ENCODE measurements at places on chromosomes 1 and 21.

GRCh38 chr1:78520843-78521242 lies 30.1 kb downstream of the PTGFR start:
- no peak for DNase-seq

GRCh38 chr1:66777831-66778230 lies 23.2 kb downstream of the INSL5 start:
- peak; percentile 41 for DNase-seq

GRCh38 chr1:198168227-198168626 lies 11.4 kb downstream of the NEK7 start:
- no peak for DNase-seq

DNA sequence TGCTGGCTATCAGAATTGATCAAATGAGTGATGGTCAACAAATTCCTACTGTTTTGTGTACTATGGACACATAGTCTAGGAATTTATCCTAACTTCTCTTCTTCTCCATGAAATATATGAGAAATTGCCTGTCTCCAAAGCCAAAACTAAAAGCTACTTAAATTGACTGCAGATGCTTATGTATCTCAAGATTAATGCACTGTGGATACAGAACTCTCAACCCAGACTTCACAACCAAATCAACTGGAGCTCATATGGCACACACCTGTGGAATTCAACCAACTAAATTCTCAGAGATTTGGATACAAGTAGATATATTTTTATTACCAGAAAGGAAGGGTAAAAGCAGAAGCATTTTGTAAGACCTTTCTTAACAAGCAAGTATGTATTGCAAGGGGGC lies 566.1 kb downstream of the LTN1 start:
- no peak for DNase-seq

- no peak for DNase-seq
Measured at GRCh38 chr1:228337031-228337564, 69.5 kb downstream of the TRIM11 start.

GRCh38 chr1:12438349-12438924 lies 179.6 kb downstream of the DHRS3 start:
- no peak for DNase-seq

- no peak for DNase-seq
Measured at GRCh38 chr1:197124376-197124775, 22.1 kb downstream of the ASPM start.

DNA sequence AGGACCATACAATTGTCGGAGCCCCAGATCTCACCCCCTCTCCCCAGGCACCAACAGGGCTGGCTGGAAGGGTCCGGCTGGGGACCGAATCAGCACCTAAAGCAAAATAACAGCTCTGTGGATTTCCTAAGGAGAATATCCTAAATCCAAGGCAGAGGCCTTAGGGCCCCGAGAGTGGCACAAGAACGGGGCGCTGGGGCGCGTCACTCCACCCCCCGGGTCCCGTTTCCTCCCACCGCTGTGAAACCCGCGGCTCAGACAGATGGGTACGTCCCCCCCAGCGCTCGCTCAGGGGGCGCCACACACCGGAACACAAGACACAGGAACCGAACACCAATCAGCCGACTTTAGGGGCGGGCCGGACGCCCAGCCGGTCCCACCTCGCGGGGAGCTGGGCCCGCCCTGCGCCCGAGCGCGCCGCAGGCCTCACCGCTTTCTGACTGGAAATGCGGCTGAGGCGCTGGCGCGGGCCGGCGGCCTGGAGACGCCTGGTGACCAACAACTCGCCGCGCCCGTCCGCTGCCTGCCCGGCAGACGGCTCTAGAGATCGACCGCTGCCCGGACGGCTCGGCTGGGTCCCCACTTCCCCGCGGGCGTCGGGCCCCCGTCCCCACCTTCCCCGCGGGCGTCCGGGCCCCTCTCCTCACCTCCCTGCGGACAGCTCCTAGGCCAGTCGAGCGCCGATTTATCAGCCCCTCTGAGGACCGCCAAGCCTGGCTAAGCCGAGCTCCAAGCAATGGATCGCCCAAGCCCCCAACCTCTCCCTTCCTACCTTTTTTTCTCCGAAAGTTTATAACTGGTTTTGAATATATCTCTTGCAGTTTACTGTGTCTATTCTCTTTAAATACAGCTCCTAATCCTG lies at the start of gene HFM1:
Gene HFM1, minus strand, starts transcription at position 687 of the 862 bp plus-strand sequence. CDS start 3,755 bp downstream, outside the sequence.
- no peak for DNase-seq

DNA sequence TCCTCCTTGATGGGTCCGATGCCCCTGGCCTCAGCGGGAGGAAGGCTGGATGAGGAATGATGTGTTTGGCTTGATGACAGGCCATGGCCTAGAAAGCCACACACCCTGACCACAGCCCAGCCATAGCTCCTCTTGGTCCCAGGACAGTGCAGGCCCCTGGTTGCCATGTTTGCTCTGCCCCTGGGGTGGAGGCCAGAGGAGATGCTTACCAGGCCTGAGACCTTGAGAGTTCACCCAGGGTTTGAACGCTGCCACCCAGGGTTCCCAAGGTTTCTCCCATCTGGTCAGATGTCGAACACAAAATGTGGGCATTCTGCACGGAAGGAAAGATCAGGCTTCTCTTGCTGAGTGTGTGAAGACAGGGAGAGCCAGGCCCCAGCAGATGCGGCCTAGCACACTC lies 2.6 kb downstream of the C1orf226 start:
- no peak for DNase-seq

DNA sequence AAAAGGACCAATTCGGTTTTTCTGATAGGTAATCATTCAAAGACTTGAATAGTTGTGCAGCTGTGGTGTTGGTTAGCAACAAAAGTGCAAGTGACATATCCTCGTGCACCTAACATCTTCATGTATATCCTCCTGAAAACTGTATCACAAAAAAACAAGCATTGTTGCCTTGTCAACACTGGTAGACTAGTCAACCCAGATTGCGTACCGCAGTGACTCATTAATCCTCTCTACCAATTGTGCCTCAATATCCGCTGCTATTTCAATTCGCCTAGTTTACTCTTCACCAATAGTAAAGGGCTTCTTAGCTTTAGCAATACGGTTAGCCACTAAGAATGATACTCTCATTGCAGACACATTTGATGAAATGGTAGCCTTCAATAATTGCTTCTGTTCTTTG lies 3.5 kb downstream of the HHAT start:
- DNase-seq = no peak

DNA sequence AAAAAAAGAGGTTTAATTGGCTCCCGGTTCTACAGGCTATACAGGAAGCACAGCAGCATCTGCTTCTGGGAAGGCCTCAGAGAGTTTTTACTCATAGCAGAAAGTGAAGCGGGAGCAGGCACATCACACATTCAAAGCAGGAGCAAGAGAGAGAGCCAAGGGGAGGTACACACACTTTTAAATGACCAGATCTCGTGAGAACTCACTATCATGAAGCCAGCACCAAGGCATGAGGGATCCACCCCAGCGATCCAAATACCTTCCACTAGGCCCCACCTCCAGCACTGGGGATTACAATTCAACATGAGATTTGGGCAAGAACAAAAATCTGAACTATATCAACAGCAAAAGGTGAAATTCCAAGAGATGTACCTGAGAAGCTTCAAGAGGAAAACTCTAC lies 20.8 kb upstream of the FAM76A start:
- DNase-seq = no peak

DNA sequence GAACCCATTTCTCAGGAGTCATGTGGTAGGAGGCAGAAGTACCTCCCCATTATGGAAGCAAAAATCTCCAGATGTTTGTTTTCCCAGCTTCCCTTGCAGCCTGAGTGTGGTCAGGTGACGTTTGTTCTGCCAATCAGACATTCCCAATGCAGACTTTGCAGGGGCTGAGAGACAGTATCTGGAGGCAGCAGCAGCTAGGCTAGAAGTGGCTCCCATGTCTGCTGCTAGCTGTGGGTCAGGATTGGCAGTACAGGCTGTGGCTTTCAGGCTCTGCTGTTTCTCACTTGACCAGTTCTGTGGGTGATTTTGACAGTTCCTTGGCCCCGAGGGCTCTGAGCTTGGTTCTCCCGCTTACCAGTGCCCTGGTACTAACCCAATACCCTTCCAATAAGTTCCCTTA lies 58.6 kb upstream of the NBPF3 start:
- DNase-seq = no peak

GRCh38 chr1:217140041-217140901 lies 417.0 kb upstream of the ESRRG start:
- no peak for DNase-seq

- no peak for DNase-seq
Measured at GRCh38 chr1:15403962-15404580, 5.6 kb upstream of the EFHD2 start.

DNA sequence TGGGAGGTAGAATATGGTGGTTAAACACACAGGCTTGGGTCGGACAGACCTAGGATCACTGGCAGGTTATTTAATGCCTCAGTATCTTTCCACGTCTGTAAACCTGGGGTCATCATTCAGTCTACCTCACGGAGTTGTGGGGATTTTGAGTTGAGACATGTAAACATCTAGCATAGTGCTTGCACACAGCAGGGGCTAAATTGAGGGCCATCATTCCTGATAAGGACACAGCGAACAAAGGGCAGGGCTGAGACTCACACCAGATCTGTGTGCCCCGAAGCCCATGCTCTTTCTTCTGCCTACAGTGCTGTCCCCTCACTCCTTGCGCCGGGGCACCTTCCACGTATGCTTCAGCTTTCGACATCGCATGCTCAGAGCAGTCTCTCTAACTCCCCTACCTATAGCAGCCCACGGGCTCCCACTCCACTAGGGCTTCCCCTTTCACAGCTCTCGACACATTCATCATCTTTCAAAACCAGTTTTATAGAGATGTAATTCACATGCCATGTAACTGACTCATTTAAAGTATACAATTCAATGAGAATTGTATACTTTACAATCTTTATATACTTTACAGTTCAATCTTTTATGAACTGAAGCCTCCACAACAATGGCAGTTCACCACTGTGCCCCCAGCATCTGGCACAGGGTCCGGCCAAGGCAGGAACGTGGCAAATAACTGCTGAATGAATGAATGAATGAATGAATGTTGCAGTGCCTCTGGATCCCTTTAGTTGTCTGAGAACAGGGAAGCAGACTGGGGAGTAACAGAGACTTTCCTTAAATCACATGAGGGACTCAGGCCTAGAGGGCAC lies 48.0 kb downstream of the GPR161 start:
- no peak for DNase-seq

DNA sequence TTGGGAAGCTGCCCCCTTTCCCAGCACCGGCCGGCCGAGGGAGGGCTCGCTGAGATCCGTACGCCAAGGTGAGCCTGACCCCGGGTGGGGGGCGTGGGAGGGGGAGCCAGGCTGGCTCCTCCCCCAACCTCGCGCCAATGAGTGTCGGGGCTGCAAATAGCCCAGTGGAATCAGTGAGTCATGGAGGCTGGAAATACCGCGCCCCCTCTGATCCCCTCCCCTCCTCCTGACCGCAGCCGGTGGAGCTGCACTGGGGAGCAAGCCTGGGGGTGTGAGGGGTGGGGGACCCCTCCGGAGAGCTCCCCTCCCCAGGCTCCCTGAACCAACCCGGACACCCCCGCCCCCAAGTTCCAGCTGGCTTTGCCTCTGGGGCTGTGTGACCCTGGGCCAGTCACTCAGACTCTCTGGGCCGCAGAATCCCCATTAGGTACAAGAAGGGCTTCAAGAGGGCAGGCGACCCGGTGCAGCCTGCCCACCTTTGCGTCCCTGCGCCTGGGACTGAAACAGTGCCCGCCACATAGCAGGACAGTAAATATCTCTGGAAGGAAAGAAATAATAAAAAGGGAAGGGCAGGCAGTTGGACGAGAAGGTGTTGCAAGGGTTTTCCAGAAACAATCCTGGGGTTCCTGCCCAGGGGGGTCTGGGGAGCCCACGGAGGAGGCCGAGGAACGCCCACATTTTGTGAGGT lies 4.5 kb downstream of the HSPB7 start:
- no peak for DNase-seq

DNA sequence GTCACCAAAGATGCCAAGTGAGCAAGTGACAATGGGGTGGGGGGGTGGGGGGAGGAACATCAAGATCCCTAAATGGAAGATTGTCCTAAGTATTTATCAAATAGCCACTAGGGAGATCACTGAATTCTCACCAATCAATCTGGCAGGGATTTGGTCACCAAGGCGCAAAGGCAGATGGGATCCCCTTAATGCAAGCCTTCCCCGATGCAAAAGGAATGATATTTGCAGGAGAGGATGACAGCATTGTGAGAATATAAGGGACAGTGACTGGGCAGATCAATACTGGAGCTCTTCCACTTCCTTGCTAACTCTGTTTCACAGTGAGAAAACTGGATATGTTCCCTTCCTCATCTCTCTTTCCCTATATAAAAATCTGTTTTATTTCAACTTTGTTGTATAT lies 40.9 kb downstream of the DUSP10 start:
- no peak for DNase-seq

DNA sequence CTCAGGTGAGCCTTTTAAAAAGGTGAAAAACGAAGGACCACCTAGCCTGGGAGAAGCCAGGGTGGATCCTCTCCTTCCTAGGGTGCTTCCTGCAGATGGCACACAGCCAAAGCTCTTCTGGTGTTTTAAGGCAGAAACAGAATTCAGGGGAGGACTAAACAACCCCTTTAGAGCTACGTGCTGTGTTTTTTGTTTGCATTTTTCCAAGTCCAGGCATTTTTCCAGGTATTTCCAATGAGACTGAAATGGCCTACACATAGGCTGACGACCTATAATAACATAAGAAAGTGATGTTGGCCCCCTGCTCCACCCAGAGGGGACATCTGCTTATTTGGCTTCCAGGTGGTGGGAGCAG lies 83.8 kb downstream of the CAPZB start:
- no peak for DNase-seq

DNA sequence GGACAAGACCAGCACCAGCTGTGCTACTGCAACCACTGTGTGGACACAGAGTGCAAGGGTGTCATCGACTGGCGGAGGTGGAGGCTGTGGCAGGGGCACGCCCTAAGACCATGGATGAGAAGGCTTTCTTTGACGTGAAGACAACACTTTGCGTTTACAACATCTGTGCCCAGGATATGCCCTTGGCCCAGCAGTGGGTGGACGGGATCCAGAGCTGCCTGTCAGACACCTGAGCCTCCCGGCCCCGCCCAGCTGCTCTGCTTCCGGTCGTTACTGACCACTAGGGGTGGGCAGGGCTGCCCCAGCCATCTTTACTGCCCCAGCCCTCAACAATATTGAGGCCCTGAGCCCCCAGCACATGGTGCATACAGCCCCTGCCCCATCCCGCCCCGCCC lies 21.4 kb upstream of the NPPB start:
- DNase-seq = no peak

DNA sequence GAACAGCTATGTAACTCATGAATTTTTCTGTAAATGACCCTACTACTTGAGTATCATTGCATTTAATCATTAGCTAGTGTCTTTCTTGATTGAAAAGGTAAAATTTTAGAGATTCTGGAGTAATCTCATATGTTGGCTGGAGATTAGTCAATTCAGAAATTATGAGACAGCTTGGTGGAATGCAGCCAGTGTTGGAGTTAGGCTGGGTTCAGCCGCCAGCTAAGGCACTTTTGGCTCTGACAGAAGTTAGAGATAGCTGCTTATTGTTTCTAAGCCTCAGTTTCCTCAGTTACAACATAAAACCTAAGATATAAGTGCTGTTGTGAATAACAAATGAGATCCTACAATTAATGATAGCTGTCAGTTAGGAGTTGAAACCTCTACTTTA lies 49.4 kb downstream of the TBCE start:
- DNase-seq = no peak

Measured in NCI-H187 (cell line).